ENCODE measurements at places on chromosomes 7 and 10.

DNA sequence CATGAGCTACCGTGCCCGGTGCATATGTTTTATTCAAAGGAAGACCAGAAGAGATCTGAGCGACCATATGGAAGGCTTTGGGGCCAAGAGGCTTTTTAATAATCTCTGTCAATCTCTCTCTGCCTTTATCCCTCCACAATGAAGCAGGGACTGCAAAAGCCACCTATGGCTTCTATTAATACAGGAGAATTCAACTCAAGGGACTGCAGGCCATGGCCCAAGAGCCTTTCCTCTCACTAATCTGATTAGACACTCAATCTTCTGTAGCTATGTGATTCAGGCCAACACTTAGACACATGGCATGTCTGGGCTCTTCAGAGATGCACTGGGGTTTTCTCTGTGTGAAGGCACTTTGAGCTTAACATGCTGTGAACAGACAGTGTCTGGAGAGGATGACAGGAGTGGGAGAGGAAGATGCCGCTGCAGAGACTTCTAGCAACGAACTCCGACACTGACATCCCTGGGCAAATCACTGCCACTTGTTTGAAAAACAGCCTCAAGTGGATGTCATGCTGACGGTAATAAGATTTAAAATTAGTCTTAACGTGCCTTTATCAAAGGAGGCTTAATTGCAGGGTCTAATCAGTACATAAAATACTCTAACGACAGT lies 114.4 kb upstream of the AOAH start:
- no peak for DNase-seq

DNA sequence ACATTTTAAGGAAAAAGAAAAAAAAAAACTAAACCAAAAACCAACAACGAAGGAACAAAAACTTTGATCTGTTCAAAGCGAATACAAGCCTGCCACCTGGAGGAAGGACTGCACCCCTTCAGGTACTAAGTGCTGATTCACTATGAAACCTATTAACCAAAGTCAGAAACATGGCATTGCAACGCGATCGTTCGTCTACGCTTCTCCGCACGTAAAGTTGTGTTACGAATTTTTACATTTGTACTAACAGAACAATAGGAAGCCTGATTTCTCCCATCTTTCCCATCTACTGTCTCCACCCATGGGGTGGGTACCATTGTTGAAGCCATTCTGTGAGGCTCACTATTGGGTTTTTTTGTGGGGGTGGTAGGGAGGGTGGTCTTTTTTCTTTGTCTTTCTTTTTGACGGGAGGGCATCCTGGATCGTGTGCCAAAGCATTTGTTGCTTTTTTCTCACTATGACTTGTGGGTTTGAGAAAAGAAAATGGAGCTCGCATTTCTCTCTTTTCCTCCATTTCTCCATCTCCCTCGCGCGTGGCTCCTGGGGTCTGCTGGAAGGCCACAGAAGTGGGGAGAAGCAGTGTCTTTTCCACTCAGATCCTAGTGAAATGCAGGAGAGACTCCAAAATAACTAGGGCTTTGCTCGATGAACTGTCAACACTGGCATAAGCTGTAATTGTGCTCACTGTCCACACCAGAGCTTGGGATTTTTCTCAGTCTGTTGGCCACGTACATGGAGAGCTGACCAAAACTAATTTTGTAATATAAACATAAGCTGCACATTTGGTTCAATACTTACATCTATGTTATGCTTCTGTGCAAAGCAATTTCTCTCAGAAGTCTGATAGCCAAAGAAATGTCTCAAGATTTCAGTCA lies 100.9 kb upstream of the YAE1 start:
- peak; percentile 19 for DNase-seq

DNA sequence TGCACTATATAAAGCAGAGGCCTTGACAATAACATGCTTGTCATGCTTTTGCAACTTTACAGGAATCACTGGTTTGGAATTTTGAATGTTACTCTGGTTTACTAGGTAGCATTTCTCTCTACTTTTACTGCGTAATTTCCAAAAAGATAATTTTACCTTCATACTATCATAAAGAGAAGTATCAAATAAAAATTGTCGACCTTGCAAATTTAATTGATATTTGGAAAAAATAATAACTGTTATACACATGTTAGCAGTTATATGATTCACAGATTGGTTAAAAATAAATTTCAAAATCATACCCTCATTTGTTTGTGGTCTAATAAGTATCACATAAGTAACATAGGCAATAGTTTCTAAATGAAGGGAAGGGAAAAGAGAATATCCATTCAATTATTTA lies 228.5 kb upstream of the CACNA2D1 start:
- no peak for DNase-seq

GRCh38 chr10:96613576-96613975 lies 26.8 kb upstream of the TM9SF3 start:
- no peak for DNase-seq

GRCh38 chr7:107700570-107700969 lies 39.9 kb downstream of the SLC26A4 start:
- DNase-seq, result no peak

GRCh38 chr10:49076319-49076718 lies 39.0 kb downstream of the VSTM4 start:
- DNase-seq, result no peak

DNA sequence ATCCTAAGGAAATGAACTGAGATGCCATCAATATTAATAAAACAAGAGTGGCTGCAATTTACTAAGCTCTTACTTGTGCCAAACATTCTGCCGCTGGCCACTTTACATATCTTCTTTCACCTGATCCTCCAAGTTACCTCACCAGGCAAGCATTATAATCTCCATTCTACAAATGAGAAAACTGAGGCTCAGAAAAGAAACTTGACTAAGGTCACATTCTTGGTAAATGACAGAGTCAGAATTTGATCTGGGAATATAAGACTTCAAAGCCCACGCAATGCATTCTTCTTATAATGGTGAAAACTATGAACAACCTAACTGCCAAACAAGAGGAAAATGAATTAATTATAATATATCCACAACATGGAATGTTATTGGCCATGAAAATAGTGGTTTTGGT lies 46.1 kb upstream of the SMNDC1 start:
- no peak for DNase-seq

DNA sequence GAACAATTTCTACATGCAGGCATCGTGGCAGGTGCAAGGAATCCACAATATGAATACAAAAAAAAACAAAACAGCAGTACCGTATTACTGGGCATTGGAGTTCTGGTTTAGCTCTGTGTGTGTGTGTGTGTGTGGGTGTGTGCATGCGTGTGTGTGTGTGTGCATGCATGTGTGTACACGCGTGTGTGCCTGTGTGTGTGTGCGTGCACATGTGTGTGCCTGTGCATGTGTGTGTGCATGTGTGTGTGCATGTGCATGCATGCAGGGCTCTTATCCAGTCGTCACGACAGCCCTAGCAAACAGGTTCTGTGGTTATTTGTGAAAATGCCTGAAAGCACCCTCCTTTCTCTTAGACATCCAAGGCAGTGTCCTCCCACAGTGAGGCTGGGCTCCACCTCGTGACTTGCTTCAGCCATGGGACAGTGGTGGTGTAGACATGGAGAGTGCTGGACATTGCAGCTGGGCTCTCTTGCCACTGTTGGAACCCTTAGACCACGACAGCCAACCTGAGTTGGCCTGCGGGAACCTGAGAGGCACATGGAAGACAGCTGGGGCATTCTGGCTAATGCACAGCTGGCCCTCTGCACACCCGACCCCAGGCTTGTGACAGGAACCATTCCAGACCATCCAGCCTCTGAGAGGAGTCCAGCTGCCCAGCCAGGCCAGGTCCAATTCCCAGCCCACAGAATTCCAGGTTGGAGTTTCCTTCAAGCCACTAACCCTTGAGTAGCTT lies 173.4 kb upstream of the SHH start:
- no peak for DNase-seq

GRCh38 chr10:58385784-58386112 lies 538 bp downstream of the TFAM start:
- DNase-seq, result no peak

GRCh38 chr10:53479365-53479764 lies 706.8 kb upstream of the MBL2 start:
- DNase-seq, result no peak

DNA sequence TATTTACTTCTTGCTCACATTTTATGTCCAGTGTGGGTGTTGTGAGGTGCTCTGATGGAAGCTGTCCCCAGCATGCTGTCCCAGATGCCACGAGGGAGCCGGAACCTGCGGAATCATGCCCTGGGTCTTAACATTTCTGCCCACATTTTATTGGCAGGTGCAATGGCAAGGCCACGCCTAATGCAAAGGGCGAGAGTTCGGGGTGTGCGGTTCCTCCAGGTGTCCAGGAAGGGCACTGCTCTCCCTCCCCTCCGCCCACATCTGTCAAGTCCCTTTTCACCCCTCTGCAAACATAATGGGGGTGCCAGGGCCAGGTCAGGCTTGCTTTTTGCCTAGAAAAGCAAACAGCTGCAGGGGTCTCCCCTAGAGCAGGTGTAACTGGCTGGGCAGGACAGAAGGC lies 16.4 kb downstream of the PDAP1 start:
- no peak for DNase-seq

DNA sequence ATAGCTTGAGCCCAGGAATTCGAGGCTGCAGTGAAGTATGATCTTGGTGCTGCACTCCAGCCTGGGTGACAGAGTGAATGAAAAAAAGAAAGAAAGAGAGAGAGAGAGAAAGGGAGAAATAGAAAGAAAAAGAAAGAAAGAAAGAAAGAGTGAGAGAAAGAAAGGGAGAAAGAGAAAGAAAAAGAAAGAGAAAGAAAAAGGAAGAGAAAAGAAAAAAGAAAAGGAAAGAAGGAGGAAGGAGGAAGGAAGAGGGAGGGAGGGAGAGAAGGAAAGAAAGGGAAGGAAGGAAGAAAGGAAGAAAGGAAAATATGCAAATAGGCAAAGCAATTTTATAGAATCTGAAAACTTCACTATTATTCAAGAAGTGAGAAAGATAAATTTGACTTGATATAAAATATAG lies 24.5 kb upstream of the JCAD start:
- DNase-seq, result no peak

DNA sequence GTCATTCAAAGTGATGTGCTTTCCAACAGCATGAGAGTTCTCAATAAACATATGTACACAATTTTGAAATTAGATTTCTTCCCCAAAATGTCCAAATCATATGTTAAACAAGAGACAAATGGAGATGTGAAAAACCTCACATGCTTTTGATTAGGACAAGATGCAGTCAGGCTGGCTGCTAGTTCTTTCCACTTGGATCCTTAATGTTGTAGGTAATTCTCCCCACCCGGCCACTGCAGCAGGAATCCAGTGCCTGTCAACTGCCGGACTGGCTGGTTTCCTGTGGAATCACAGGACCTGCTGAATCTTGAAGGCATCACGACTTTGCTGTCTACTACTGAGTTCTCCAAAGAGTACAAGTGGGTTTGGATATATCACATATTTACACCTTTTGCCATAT lies 138.6 kb upstream of the AKR1E2 start:
- no peak for DNase-seq

- DNase-seq, result no peak
Observed at GRCh38 chr10:104424719-104425118, 71.1 kb downstream of the CFAP58 start.

Data from NCI-H1930 (cell line).